ENCODE measurements at places on chromosomes 5 and 9. TPM values are rescaled to one million over a fixed set of nuclear protein-coding genes. Genes with fewer than 3 reads are reported as not detected.

- no peak for DNase-seq
Measured at GRCh38 chr9:129554649-129555048, 66.3 kb downstream of the C9orf50 start.

GRCh38 chr5:160420331-160420610, 1.4 kb upstream of the PTTG1 start:
- no peak for DNase-seq

DNA sequence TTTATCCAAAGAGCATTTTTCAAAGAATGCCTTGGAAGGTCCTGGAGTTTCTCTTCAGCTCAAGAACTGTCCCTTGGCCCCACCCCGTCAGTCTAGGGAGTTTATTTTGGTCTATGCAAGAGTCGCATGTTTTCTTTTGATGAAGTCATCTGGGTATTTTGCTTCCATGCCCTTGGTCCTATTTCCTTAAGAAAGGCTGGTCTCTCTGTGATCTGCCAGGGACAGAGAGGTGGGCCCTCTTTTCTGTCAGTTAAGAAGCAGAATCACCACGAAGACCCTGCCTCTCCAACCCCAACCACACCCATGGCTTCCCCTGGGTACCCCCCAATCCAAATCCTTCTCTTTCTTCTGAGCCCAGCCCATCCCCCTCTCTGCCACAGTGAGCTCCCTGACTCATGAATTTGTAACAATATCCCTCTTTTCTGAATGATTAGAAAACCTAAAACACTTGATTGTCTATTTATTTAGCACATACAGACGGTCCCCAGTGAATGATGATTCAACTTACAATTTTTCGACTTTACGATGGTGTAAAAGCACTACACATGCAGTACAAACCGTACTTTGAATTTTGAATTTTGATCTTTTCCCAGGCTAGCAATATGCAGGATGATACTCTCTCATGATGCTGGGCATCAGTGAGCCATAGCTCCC, 163.5 kb upstream of the ADRA1B start:
- no peak for DNase-seq

SPINK13 gene
- not detected for total RNA-seq

Measured in hematopoietic multipotent progenitor cell (in vitro differentiated cells).